ENCODE measurements at places on chromosomes 4 and X.

DNA sequence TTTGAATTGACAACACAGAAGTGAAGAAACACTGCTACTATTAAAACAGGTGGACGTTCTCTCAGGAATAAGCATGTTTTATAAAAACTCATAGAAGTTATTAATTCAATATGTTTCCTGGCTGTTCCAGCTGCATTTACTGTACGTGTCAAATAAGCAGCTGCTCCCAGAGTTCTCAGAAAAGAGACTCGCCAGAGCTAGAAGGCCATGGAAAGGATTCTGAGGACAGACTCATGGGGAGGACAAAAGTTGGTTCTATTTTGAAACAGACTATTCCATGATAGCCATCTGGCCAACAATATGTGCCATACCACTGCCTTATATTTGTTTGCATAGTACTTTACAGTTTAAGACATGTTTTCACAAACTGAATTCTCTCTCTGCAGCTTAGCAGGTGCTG lies 136.5 kb downstream of the NR3C2 start:
- DNase-seq = no peak

DNA sequence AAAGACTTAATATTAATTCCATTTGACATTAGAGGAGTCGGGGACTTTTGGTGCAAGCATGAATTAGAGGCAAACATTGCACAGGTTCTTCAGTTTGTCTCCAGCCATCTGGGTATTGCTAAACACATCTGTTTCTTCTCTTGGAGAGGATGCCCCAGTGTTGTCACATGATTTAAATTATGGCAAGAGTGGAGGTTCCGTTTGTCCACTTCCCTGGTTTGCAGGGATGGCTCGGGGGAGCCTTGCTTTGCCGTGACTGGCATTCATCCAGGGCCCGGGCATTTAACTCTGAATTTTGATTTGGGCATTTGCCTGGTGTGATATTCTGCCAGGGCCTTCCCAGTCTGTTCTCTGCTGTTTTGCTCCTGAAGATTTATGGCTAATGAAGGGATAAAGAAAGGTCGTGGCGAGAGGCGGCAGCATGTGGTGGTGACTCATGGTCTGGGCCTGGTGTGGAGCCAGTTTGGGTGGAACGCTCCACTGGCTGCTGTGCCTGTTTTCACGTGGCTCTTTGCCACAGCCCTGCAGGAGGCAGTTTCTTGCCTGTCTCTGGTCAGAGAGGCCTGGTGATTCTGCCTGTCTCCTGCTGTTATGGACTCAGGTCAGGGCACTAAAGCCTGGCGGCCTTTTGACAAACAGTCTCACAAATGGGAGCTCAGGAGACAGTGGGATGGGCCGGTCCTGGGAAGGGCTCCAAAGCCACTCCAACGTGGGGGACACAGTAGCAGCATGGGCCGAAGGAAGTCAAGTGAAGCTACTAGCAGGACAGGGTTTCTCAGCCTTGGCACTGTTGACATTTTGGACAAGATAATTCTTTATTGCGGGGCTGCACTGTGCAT lies 99.4 kb upstream of the PGRMC2 start:
- peak; percentile 88 for DNase-seq

GRCh38 chrX:25383196-25383595 lies 367.4 kb upstream of the ARX start:
- no peak for DNase-seq

GRCh38 chrX:71870208-71871098 lies 40.2 kb upstream of the NHSL2 start:
- DNase-seq = no peak

DNA sequence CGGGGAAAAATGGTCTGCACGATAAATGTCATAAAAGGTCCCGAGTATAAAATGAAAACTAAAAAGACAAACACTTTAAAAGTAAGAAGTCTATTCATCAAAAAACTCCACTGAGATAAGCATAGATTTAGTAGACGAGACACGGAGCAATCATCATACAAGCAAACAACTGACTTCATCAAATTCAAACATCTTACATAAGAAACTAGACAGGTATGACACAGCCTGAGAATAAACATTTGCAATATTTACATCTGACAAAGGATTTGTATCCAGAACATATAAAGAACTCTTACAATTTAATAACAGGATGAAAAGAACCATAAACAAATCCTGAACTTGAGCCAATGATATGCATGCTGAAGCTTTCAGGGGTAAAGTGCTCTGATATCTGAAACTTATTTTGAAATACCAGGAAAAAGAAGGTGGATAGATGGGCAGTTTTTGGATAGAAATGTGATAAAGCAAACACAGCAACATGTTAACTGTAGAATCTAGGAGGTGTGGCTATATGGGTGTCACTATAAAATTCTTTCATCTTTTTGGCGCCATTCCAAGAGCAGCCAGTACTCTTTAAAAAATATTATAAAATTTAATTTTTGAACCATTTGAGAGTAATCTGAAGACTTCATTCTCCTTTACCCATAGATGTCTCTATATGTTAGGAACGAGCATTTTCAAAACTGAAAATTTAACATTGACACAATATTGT lies 12.0 kb downstream of the MPP1 start:
- no peak for DNase-seq

DNA sequence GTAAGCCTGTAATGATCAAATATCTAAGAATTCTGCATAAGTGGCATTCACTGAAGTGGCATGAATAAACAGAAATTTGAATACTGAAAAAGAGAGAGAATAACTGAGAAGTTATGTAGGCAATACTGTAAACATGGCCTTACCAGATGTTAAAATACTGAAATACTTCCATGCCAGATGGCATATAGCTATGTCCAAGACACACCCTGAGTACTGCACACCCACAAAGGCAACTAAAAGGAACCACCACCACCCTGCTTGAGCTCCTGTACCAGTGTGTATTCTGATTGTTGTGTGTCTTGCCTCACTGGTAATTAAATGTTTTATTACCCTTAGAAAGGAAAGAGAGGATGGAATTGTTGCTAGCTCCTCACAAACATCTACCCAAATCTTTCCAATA lies 192.1 kb downstream of the ADAMTS3 start:
- no peak for DNase-seq

DNA sequence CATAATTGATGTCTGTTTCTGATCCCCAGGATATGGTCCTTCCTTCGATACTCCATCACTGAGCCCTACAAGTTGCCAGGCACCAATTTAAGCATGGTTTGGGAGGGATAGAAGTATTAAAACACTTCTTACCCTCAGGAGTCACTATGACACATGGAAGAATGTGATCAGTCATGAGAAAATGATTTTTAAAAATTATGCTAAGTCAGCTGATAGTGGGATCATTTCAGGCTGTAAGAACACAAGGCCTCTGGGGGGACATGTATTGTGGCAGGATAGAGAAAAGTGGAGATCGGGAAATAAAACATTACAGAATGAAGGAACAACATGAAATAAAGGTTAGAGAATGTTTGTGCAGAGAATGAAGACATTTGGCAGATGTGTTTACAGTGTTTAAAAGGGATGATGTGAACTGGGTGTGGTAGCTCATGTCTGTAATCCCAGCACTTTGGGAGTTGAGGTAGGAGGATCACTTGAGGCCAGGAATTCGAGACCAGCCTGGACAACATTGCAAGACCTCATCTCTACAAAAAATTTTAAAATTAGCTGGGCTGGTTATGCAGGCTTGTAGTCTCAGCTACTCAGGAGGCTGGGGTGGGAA lies 64.0 kb downstream of the ELOVL6 start:
- no peak for DNase-seq

GRCh38 chr4:85448906-85449890 lies 25.8 kb upstream of the ARHGAP24 start:
- no peak for DNase-seq

Measured in left hindlimb (tissue), 1 donor.